ENCODE measurements at places on chromosomes 16 and 17. TPM values are rescaled to one million over a fixed set of nuclear protein-coding genes. Genes with fewer than 3 reads are reported as not detected.

Gene SKAP1
- not detected for polyA plus RNA-seq

Gene LITAFD
- not detected for polyA plus RNA-seq

Gene SHISA9
- polyA plus RNA-seq = not detected

Gene FBXL16
- polyA plus RNA-seq = 3.0 TPM

Gene GLIS2
- 8.4 TPM for polyA plus RNA-seq

- H3K36me3 ChIP-seq = no peaks in the 10 kb centered on the region
- no peak for DNase-seq
- H3K27ac ChIP-seq = no peak overlapping the region
- peaks cover 36% of the 10 kb centered on the region for H3K27me3 ChIP-seq
- peaks cover 3% of the 10 kb centered on the region for H3K4me1 ChIP-seq
These were observed 16.2 kb downstream of the RPH3AL start for GRCh38 chr17:336110-337021.

DNA sequence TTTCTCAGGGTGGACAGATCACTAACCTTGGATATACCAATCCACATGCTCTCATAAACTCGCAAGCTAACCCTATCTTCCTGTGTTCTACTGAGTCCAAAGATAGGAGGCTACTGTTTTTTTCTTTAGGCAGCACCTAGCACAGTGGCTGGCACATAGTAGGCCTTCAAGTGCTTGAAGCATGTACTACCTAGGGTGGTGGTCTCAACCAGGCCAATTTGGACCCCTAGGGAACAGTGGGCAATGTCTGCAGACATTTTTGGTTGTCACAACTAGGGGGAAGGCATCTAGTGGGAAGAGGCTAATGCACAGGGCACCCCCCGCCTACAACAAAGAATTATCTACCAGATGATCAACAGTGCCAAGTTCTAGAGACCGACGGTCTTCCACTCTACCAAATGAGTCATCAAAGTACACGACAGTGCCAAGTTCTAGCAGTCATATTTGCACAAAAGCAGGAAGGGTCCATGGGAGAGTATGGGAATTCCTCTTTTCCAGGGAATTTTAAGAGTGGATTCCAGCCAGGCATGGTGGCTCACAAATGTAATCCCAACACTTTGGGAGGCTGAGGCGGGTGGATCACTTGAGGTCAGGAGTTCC, 390.3 kb downstream of the SLC39A11 start:
- DNase-seq = peak; percentile 77
- H3K27me3 ChIP-seq = no peaks in the 10 kb centered on the region
- H3K4me1 ChIP-seq = peaks cover 10% of the 10 kb centered on the region
- H3K4me3 ChIP-seq = no peak overlapping the region
- H3K36me3 ChIP-seq = no peaks in the 10 kb centered on the region
- H3K27ac ChIP-seq = no peak overlapping the region

GRCh38 chr16:79814124-79814523, 213.6 kb upstream of the MAF start:
- no peak overlapping the region for H3K27ac ChIP-seq
- no peaks in the 10 kb centered on the region for H3K27me3 ChIP-seq
- H3K4me1 ChIP-seq = no peaks in the 10 kb centered on the region
- DNase-seq = no peak

DNA sequence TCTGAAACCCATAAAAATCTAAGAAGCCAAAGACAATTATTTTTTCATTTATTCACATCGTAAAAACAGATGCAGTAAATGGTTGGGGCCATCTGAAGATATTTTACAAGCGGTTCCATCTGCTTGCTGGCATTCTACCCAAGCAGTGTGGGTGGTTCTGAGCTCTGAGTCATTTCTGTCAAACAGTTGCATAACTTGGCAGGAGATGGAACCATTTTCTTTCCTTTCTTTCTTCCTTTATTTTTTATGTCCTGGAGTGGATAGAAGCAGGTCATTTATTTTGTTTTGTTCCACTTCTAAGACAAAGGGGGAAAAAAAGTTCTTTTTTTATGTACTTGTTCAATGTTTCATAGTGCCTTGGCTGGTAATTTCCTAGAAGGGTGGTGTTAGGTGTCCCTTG, 1151.9 kb upstream of the GOT2 start:
- H3K36me3 ChIP-seq = no peaks in the 10 kb centered on the region
- H3K27ac ChIP-seq = no peak overlapping the region
- DNase-seq = peak; percentile 5
- no peak overlapping the region for H3K4me3 ChIP-seq
- no peaks in the 10 kb centered on the region for H3K27me3 ChIP-seq

- peak overlapping the region; percentile 61 for H3K4me3 ChIP-seq
- H3K27me3 ChIP-seq = no peaks in the 10 kb centered on the region
- H3K36me3 ChIP-seq = peaks cover 9% of the 10 kb centered on the region
These were observed 1.1 kb upstream of the HAPSTR1 start for GRCh38 chr16:9090101-9090959.

GRCh38 chr17:48215583-48216139, 108.1 kb downstream of the SNX11 start:
- no peak overlapping the region for H3K4me3 ChIP-seq
- H3K4me1 ChIP-seq = no peaks in the 10 kb centered on the region
- H3K27me3 ChIP-seq = peaks cover 51% of the 10 kb centered on the region
- peak; percentile 28 for DNase-seq
- H3K36me3 ChIP-seq = no peaks in the 10 kb centered on the region

Measured in IMR-90 (cell line).